ENCODE measurements at places on chromosomes 2 and 18.

GRCh38 chr2:107267086-107267485 lies 381.1 kb upstream of the ST6GAL2 start:
- no peak for DNase-seq

DNA sequence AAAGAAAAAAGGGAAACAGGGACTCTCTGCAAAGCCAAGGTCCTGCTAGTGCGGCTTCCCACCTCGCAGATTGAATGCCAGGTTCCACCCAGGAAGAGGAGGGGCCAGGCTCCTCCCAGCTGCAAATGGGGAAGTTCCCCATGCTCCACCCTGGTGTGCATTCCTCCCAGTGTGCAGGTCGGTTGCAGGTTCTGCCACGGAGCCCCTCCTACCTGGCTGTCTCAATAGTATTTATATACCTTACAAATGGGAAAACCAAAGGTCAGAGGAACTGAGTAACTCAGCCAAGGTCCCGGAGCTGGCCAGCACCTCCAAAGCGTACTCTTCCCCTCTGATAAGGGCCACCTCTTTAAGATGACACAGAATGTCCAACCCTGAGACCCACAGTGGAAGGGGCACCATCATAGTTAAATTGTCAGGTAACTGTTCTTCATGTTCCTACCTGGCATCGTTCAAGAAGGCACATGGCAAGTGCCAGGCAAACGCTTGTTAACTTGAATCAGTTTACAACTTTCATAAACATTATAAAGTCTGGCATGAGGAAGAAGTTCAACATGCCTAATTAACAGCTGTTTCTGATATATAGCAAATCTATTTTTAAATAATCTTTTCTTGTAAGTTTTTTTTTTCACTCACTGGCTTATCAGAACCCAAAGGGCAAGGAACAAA lies 35.5 kb downstream of the POU3F3 start:
- DNase-seq, result no peak

GRCh38 chr2:68126561-68126960 lies 31.1 kb upstream of the PNO1 start:
- no peak for DNase-seq

GRCh38 chr2:74179063-74179865 lies 585 bp upstream of the MOB1A start:
- no peak for DNase-seq

- no peak for DNase-seq
These were observed 104.5 kb upstream of the LTBP1 start for GRCh38 chr2:32841931-32842898.

GRCh38 chr2:128327180-128327964 lies 8.7 kb upstream of the HS6ST1 start:
- DNase-seq, result no peak

GRCh38 chr18:25072205-25072604 lies 279.8 kb downstream of the ZNF521 start:
- DNase-seq, result no peak

- no peak for DNase-seq
These were observed 144.2 kb downstream of the WDR7 start for GRCh38 chr18:56795381-56795780.

GRCh38 chr2:216866515-216867095 lies 6.7 kb upstream of the TNP1 start:
- DNase-seq, result no peak

DNA sequence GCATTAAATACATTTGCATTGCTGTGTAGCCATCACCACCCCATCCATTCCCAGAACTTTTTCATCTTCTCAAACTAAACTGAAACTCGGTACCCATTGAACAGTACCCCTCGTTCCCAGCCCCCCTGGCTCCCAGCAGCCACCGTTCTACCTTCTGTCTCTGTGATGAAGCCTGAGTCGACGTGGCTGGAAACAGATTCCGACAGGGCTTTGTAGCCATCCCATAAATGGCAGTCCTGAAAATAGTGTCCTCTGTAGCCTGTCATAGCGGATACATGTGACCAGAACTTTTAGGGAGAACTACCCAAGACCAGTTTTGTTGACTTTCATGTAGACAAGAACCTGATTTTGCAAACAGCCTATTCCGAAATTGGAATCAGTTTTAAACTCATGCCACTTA lies 59.1 kb downstream of the TSHZ1 start:
- no peak for DNase-seq

- DNase-seq, result no peak
These were observed 65.1 kb downstream of the CUL3 start for GRCh38 chr2:224520064-224520463.

DNA sequence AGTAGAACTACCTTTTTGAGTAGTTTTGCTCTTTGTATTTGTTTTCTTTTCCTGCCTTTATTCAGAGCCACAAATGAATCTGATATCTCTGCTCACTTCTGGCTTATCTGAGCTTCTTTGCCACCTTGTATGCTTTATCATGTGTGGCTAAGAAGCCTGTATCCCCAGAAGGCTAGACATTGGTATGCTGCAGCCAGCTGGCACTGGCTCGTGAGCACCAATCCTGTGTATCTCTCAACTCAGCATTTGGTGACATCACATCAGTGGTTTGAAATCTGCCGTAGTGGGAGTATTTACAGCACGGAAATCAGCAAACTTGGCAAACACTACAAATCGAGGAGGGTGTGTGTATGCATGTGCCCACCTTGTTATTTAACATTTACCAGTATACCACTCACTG lies 183.7 kb upstream of the LHCGR start:
- DNase-seq, result no peak

DNA sequence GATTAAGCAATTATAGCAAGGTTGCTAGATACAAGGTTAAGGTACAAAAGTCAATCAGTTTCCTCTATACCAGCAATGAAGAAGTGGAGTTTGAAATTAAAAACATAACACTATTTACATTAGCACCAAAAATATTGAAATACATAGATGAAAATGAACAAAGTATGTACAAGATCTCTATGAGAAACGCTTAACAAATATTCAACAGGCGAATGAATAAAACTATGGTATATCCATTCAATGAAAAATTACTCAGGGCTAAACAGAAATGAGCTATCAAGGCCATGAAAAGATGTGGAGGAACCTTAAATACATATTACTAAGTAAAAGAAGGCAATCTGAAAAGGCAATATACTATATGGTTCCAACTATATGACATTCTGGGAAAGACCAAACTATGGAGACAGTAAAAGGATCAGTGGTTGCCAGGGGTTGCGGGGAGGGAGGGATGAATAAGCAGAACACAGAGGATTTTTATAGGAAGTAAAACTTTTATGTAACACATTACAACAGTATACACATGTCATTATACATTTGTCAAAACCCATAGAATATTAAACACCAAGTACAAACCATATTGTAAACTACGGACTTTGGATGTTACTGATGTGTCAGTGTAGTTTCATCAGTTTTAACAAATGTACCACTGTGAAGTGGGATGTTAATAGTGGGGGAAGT lies 62.1 kb downstream of the RMDN2 start:
- no peak for DNase-seq

- no peak for DNase-seq
These were observed 22.5 kb upstream of the SALL3 start for GRCh38 chr18:78957140-78957539.

GRCh38 chr2:99819766-99820165 lies 322.6 kb downstream of the AFF3 start:
- DNase-seq, result no peak

Measured in activated T-cell treated with anti-CD3 and anti-CD28 coated beads, Interleukin-2, amount 50 U/mL, for 1 hour (primary cell).